ENCODE measurements at places on chromosomes 16 and 17. TPM values are rescaled to one million over a fixed set of nuclear protein-coding genes. Genes with fewer than 3 reads are reported as not detected.

DNA sequence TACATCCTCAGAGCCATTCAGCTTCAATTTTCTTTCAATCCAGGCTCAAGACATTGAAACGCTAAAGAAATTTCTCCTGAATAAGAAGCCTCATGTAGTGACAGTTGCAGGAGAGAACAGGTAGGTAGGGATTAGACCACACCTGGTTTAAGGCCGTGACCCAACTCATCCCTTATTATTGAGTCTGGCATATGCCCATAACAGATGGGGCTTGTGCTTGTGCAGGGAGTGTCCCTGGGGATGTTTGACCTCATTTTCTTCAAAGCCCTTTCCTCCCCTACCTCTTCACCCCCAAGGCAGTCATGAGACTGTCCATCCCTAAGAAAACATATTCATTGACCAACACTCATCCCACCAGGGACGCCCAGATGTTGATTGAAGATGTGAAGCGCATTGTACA, 24.3 kb downstream of the SUPT6H start:
- H3K36me3 ChIP-seq, result no peaks in the 10 kb centered on the region
- no peak for DNase-seq
- H3K27ac ChIP-seq, result no peak overlapping the region
- H3K27me3 ChIP-seq, result no peaks in the 10 kb centered on the region
- no peak overlapping the region for H3K4me3 ChIP-seq

GRCh38 chr17:34305606-34306005, 13.6 kb upstream of the CCL8 start:
- H3K27ac ChIP-seq, result no peak overlapping the region
- no peaks in the 10 kb centered on the region for H3K27me3 ChIP-seq
- no peaks in the 10 kb centered on the region for H3K4me1 ChIP-seq
- DNase-seq, result no peak
- H3K4me3 ChIP-seq, result no peak overlapping the region

GRCh38 chr16:67923414-67924116, 8.1 kb downstream of the CTRL start:
- no peaks in the 10 kb centered on the region for H3K4me1 ChIP-seq
- H3K27me3 ChIP-seq, result no peaks in the 10 kb centered on the region
- no peak for DNase-seq
- no peak overlapping the region for H3K4me3 ChIP-seq
- H3K27ac ChIP-seq, result no peak overlapping the region
- no peaks in the 10 kb centered on the region for H3K36me3 ChIP-seq

KRTAP17-1 gene
- not detected for polyA plus RNA-seq

DNA sequence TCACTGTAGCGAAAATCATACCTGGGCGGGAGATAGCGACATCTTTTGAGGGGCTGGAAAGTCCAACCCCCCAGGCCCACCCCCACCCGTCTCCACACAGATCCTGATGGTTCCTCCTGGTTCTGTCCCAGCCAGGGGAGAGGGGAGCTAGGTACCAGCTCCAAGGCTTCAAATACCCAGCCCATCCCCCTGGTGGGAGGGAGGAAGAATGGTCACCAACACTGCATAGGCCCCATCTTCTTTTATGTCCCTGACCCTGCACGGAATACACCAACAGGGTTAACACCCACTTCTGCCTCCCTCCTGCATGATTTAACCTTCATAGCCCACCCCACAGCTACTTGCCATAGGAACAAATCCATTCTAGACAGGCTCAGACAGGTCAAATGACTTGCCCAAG, 9.3 kb downstream of the HAP1 start:
- H3K27ac ChIP-seq, result no peak overlapping the region
- H3K36me3 ChIP-seq, result no peaks in the 10 kb centered on the region
- peaks cover 1% of the 10 kb centered on the region for H3K27me3 ChIP-seq

CCL3 gene
- polyA plus RNA-seq, result 17.0 TPM

GRCh38 chr16:19460397-19460796, 42.7 kb downstream of the TMC5 start:
- no peaks in the 10 kb centered on the region for H3K36me3 ChIP-seq
- no peak for DNase-seq
- H3K4me3 ChIP-seq, result no peak overlapping the region
- no peaks in the 10 kb centered on the region for H3K27me3 ChIP-seq
- no peaks in the 10 kb centered on the region for H3K4me1 ChIP-seq

- no peak overlapping the region for H3K4me3 ChIP-seq
- no peaks in the 10 kb centered on the region for H3K36me3 ChIP-seq
- no peaks in the 10 kb centered on the region for H3K4me1 ChIP-seq
- DNase-seq, result no peak
- no peaks in the 10 kb centered on the region for H3K27me3 ChIP-seq
These were observed 9.3 kb upstream of the RNF135 start for GRCh38 chr17:30961209-30962188.

GRCh38 chr17:8963647-8964258, 1.8 kb downstream of the PIK3R5 start:
- H3K4me3 ChIP-seq, result no peak overlapping the region
- DNase-seq, result no peak
- no peaks in the 10 kb centered on the region for H3K4me1 ChIP-seq

DNA sequence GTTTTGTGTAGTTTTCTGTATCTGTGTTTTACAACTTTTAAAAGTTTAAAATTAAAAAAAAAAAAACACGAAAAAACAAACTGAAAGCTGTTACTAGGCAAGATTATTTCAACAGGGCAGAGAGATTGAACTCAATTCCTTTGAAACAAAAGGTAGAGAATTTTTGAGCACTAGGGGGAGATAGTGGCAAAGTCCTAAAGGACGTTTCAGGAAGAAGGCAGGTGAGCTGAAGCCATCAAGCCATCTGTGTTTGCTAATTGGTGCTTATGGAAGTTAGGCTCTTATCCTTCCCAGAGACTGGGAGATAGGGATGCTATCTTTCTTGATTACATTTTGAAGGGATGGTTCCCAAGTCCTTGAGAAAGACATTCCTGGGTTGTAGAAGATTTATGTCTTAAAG, 70.6 kb upstream of the CLEC3A start:
- no peaks in the 10 kb centered on the region for H3K36me3 ChIP-seq
- H3K27me3 ChIP-seq, result no peaks in the 10 kb centered on the region
- DNase-seq, result peak; percentile 67
- no peaks in the 10 kb centered on the region for H3K4me1 ChIP-seq
- H3K4me3 ChIP-seq, result no peak overlapping the region

GRCh38 chr17:8668176-8668740, 37.7 kb upstream of the MYH10 start:
- no peaks in the 10 kb centered on the region for H3K4me1 ChIP-seq
- no peak overlapping the region for H3K27ac ChIP-seq
- no peaks in the 10 kb centered on the region for H3K36me3 ChIP-seq

KCNAB3 gene
- polyA plus RNA-seq, result 3.8 TPM

NLRC3 gene
- 0.15 TPM for polyA plus RNA-seq

GRCh38 chr16:21326459-21326858, 48.4 kb upstream of the CRYM start:
- H3K27ac ChIP-seq, result no peak overlapping the region
- no peaks in the 10 kb centered on the region for H3K27me3 ChIP-seq
- no peaks in the 10 kb centered on the region for H3K36me3 ChIP-seq

- H3K4me3 ChIP-seq, result no peak overlapping the region
- H3K4me1 ChIP-seq, result peaks cover 42% of the 10 kb centered on the region
- DNase-seq, result no peak
- peak overlapping the region; percentile 67 for H3K27ac ChIP-seq
- H3K27me3 ChIP-seq, result peaks cover 11% of the 10 kb centered on the region
These were observed 617 bp upstream of the SCRN2 start for GRCh38 chr17:47841488-47842291.

DNA sequence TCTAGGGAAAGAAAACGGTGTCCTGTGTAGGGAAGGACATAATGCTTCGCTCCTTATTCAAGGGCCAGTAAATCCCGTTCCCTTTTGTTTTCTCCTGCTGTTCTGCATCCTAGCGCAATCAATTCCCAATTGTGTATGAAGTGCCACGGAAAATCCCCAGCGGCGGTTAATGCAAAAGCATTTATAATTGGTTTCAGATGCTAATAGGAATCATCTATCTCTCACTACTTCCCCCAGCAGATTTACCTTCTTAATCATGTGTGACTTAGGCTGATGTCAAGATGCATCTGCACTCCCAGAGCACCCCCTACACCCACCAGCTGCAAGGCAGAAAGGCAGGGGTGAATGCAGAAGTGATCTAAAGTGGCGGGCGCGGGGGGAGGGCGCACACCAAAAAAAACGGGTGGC, 32.7 kb upstream of the SSTR2 start:
- DNase-seq, result no peak
- no peaks in the 10 kb centered on the region for H3K4me1 ChIP-seq
- H3K27me3 ChIP-seq, result no peaks in the 10 kb centered on the region

DNA sequence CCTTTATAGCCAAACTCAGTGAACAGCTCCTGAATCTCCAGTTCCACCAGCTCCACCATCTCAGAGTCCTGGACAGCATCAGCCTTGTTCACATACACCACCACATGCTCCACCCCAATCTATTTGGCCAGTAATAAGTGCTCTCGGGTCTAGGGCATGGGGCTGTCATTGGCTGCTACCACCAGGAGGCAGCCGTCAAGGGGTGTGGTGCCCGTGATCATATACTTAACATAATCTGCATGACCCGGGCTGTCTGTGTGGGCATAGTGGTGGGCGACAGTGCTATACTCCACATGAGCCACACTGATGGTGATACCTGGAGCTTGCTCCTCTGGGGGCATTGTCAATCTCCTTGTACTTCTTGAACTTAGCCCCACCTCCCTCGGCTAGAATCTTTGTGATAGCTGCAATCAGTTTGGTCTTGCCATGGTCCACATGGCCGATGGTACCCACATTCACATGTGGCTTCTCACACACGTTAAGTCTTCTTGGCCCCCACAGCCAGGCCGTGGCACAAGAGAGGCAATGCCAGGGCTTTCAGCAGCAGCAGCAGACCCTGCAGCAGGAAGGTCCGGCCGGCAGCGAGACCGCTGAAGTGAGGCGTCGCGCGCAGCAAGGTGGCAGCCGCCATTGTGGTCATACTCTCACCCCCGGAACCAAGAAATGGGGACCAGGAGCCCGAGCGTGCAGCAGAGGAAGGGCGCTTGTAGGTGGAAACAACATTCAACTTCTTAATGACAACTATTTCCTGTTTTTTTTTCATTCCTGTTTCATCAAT, 210.3 kb upstream of the WSB1 start:
- no peaks in the 10 kb centered on the region for H3K27me3 ChIP-seq
- H3K4me1 ChIP-seq, result no peaks in the 10 kb centered on the region
- H3K27ac ChIP-seq, result no peak overlapping the region
- DNase-seq, result no peak

DNA sequence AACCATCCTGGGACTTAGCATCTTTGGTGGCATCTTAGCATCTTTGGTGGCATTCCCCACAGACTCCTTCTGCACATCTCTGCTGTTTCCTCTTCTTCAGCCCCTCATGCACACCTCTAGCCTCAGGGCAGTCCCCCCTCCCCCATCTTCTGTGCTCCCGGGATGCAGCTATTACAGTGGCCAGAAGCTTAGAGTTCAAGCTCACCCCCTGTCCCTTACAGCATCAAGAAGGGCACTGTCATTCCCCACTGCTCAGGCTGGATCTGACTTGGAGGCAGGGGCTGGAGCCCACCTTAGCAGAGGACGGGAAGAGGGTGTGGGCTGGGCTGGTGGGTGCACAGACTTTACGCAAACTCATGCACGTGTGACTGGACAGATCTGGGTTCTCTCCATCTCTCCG, 650 bp downstream of the EPN3 start:
- H3K27me3 ChIP-seq, result peaks cover 2% of the 10 kb centered on the region
- no peaks in the 10 kb centered on the region for H3K36me3 ChIP-seq
- H3K27ac ChIP-seq, result no peak overlapping the region
- peaks cover 34% of the 10 kb centered on the region for H3K4me1 ChIP-seq
- DNase-seq, result no peak

SPEM3 gene
- not detected for polyA plus RNA-seq

DNA sequence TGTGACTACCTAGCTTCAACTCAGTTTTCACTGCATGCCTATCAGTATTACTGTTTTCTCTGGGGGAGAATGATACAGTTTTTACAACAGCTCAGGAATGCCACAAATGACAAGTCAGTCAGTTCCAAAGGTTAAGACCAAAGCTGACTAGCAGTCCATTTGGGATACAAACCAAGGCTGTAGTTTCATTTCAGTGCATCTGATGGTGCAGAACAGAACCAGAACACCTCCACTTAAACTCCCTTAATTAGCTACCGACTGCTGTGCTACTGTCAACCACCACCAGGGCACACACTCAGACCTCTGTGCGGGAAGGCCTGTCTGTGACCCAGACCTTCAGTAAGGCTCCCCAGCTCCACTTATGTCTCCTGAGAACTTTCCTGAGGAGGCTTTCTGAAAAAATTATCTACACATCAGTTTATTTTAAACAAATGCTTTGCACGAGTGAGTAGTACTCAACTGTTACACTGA, 20.4 kb downstream of the NFE2L1 start:
- no peaks in the 10 kb centered on the region for H3K27me3 ChIP-seq
- no peak overlapping the region for H3K4me3 ChIP-seq
- no peaks in the 10 kb centered on the region for H3K36me3 ChIP-seq
- peak overlapping the region; percentile 53 for H3K27ac ChIP-seq

GRCh38 chr16:86065711-86066110, 166.7 kb downstream of the IRF8 start:
- H3K4me3 ChIP-seq, result no peak overlapping the region
- no peak overlapping the region for H3K27ac ChIP-seq
- no peaks in the 10 kb centered on the region for H3K27me3 ChIP-seq
- DNase-seq, result no peak

DNA sequence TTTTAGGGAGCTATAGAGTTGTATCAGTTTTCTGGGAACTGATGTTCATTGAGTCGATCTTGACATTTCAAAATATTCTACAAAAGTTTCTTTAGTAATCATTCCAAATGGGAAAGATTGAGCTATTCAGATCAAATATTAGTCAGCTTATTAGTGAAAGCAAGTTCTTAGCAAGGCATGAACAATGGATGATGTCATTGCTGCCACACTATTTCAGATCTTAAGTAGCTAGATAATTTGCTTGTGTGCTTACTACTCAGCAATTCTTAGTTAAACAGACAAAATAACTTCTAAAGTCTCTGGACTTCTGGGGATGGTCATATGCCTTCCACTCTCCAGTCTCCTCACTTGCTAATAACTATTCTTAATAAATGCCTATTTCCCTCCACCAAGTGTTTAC, 69.0 kb upstream of the CDH8 start:
- H3K36me3 ChIP-seq, result no peaks in the 10 kb centered on the region
- H3K4me3 ChIP-seq, result no peak overlapping the region
- no peaks in the 10 kb centered on the region for H3K27me3 ChIP-seq
- H3K27ac ChIP-seq, result no peak overlapping the region
- DNase-seq, result no peak
- no peaks in the 10 kb centered on the region for H3K4me1 ChIP-seq

- H3K4me3 ChIP-seq, result no peak overlapping the region
- H3K36me3 ChIP-seq, result no peaks in the 10 kb centered on the region
- no peaks in the 10 kb centered on the region for H3K27me3 ChIP-seq
These were observed 9.8 kb upstream of the ADAT1 start for GRCh38 chr16:75632857-75633256.

GNAO1 gene
- polyA plus RNA-seq, result 0.60 TPM

PLD2 gene
- polyA plus RNA-seq, result 21.8 TPM

SLC47A2 gene
- not detected for polyA plus RNA-seq
